ENCODE measurements at places on chromosomes 11 and 22.

GRCh38 chr11:95283650-95284049 lies 52.6 kb upstream of the SESN3 start:
- DNase-seq, result peak; percentile 28

DNA sequence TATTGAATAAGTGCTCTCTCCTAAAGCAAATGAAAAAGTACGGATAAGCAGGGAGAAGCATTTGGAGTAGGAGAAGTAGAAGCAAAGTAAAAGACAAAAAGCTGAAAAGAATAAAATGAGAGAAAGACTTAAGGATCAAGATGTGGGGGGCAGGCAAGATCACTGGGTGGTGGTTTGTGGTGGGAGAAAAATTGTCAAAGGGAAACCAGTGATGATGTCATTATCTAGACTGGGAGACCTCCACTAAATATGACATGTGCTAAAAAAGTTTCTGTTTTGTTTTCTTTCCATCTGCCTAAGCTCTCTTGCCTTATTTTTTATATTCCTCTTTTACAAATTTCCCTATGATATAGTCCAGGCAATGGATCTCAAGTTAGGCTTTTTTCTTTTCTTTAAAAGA lies 14.8 kb upstream of the MAML2 start:
- no peak for DNase-seq

- DNase-seq, result no peak
Measured at GRCh38 chr22:48376428-48376827, 1451.2 kb downstream of the BRD1 start.

DNA sequence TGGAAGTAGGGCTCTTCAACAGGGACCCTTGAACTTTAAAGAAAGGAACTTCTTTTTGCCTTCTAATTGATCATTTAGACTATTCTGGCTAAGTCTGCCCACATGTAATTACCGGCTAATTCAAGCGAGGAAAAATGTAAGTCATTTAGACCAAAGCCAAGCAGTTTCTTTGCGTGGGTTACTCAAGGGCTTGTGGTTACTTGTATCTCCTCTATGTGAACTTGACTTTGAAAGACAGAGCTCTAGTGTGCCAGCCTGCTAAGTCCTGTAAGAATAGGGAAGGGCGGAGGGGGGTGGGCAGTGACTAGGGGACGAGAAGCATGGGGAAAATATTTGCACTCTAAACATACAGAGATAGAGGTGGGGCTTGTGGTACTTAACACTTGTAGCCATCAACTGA lies 145.2 kb upstream of the TEAD1 start:
- DNase-seq, result no peak

- DNase-seq, result no peak
Measured at GRCh38 chr11:116775975-116776374, 3.2 kb upstream of the BUD13 start.

DNA sequence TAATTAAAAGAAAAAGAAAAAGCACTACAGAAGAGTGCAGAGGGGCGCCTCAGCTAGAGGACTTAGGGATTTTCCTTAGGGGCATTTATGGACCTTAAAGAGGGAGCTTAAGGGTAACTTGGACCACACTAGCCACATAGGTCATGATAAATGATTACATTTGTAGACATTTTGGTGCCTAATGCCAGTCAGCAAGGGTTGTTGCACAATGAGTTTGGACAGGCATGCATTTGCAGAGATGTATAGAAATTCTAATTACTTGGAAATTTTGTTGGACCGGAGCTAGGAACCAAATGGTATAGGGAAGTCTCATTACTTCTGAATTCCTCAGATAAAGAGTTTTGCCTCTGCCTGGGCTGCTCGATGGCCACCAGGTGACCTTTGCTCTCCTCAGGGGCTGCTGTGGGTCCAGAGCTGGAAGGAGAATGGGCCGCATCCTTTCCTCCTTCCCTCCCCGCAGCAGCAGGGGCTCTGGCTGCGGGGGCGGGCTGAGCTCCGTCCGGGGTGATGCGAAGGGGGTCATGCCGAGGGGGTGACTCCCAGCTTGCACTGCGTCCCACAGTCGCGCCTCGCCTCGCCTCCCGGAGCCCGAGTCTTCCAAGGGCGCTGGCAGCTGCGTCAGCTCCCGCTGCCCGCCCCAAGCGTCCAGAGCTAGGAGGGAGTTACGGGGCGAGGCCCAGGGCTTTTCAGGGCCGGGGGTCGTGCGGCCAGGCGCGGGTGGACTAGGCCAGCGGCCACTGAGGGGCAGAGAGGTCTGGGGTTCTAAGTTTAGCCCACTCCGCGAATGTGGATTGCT lies 20.3 kb upstream of the MALAT1 start:
- DNase-seq, result no peak
